ENCODE measurements at places on chromosomes 6 and 20.

- DNase-seq = no peak
Observed at GRCh38 chr20:51611625-51611890, 69.0 kb upstream of the NFATC2 start.

DNA sequence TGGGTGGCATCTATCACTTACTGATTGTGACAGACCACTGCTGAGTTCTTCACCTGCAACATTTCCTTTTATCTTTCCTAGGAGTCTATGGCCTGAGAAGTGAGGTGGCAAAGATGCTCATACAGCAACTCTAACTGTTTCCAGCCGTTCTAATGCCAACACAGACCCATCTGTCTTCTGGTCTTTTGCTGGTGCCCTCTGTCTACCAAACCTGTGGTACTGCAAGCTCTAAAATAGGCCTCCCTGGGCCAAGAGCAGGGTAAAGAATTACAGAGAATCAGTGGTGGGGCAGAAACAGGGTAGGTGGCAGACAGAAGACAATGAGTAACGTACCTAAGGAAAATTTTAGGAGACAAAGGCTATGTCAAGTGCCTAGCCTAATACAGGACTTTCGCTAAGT is 611.0 kb upstream of the FLRT3 start:
- no peak for DNase-seq

- DNase-seq = no peak
Observed at GRCh38 chr20:21681234-21681921, 24.1 kb upstream of the PAX1 start.

DNA sequence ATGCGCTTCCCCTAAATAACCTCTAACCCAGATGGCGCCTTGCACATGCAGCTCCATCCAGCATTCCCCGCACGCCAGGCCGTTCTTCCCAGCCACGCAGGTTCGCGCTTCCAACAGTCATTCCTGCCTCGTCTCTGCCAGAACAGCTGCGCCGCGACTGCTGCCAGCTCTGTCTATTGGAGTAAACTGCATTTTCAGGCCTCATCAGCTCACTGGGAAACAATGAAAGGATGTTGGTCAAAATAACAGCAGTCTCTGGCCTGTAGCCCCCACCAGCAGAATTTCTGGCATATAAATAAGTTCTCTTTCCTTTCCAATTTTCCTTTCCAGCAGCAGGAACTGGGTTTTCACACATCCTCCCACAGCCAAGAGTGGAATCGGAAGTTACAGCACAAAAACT is 14.6 kb downstream of the NRSN1 start:
- DNase-seq = no peak

DNA sequence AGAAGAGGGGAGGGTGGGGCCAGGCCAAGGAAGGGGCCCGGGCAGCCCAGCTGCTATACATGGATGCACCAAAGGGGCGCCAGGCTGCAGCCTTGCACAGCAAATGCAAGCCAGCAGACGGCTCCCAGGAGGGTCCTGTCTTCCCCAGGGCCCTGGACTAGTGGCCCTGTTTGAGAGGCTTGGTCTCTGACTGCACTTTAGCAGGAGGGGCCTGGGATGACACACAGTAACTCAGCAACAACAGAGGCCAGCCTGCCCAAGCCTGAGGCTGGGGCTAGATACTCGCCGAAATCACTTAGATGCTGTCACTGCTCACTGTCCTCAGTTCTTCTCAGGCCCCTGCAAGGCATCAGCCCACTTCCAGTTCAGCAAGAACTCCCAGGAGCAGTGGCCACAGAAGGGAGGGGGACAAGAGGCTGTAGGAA is 73.5 kb downstream of the TRAM2 start:
- DNase-seq = peak; percentile 24

DNA sequence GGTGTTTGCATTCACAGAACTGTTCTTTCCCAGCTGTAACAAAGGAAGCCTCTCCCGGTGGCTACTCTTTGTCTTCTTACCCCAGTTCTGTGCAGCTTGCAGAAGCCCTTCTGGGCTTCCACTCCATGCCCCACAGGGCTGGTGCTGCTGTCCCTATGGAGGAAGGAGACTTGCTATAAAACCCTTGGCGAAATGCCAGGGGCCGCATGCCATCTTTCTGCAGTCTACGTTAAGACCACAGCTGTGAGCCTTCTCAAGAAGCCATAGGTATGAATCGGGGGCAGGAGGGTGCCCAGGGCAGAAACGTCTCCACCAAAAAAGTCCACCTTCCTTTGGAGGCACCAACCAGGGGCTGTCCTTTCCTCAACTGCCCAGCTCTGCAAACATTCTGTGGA is 60.7 kb downstream of the PRND start:
- DNase-seq = no peak

GRCh38 chr6:145865175-145865574 is 50.6 kb upstream of the FBXO30 start:
- no peak for DNase-seq

DNA sequence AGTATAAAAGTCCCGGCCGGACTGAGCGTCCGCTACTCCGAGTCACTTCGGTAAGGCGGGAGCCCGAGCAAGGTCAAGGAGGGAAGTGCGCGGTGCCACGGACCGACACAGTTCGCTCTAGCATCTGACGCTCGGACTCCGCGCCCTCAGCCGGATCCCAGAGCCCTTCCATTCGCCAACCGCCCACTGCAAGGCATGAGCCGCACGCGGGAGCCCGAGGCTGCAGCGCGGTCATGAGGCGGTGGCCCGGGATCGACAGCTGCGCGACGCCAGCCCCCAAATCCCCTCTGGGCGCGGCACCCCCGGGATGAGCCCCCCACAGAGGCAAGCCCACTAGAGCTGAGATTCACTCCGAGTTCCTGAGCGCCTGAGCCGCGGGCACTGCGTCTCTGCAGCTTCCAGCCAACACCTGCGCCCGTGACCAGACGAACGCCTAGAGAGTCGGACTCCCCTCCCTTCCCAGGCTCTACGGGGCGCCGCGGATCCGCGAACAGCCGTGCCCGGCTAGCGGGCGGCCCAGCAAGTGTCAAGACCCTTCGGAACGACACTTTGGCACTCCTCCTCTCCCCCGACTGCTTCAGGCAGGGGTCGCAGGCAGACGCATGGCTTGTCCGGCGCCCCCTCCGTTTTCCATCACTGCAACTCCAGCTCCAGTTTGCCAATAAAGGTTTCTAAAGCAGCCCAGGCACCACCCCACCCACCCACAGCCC is 725 bp upstream of the ISM1 start:
- DNase-seq = peak; percentile 48

- DNase-seq = no peak
Observed at GRCh38 chr6:36715469-36715868, 17.8 kb downstream of the RAB44 start.

- DNase-seq = peak; percentile 69
Observed at GRCh38 chr6:81451787-81452186, 300.7 kb downstream of the TENT5A start.

DNA sequence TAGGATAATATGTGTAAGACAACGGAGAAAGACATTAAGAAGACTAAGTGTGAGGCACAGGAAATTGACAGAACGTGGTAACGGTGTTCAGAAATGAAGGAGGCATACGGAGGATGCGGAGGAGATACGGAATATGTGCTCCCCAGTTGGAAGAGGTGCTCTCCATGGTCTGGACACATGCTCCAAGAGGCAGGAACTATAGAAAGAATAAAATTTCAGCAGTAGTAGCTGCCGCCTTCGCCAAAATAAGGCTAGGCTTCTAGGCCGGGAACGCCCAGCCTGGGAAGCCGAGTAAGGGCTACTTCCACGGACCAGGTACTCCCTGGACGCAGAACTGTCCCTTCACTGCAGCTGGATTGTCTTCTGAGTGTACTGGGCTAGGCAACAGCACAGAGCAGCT is 7.4 kb downstream of the MAFB start:
- DNase-seq = no peak

DNA sequence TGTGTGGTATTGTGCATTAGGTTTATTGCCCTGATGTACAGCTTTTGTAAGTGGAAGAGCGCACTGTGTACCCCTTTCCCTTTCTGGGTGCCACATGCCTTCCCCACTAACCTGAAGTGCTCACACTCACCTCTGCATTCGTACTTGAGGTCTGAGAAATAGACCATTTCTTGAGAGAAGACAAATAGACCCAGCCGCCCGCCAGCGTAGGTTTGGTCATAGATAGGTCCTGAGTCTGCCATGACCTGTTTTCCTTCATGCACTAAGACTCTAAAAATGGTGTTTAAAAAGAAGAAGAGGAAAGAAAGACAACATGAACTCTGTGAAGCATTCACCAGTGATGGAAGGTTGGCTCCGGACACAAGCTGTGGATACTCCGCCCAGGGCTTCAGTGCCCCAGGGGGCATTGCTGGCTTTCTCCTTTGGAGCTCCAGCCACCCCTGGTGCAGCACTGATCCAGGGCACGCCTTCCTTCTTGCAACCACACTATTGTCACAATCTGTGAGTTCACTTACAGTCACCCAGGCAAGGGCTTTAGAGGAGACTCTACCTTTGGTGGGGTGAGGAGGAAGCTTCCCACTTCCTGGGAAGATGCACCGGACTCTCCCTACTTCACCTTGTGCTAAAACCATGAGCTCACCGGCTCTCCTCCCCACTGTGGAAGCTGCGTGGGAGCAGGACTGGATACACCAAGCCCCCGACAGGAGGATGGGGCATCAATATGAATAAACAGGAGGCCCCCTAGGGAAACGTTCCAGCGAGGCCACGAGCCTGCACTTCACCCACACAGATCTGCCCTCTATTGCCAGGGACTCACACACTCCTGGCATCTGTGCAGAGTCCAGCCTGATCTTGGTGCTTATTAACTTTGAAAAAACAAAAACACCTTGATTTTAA is 33.3 kb downstream of the THBS2 start:
- DNase-seq = no peak

GRCh38 chr6:30646450-30647241 is at the start of gene C6orf136:
TSS of gene C6orf136 (plus strand) at chr6:30647133. CDS start at chr6:30647232, 99 bp downstream.
- DNase-seq = peak; percentile 96

GRCh38 chr20:19530006-19530405 is 228.1 kb upstream of the RIN2 start:
- DNase-seq = no peak

- no peak for DNase-seq
Observed at GRCh38 chr20:2093883-2094282, 7.7 kb upstream of the STK35 start.

GRCh38 chr20:36460648-36461599 is 80.4 kb upstream of the MYL9 start:
- DNase-seq = peak; percentile 100

- no peak for DNase-seq
Observed at GRCh38 chr20:61837200-61837599, 228.5 kb downstream of the TAF4 start.

- DNase-seq = no peak
Observed at GRCh38 chr20:56439771-56440291, 27.8 kb downstream of the CASS4 start.

GRCh38 chr6:14436592-14437132 is 319.1 kb downstream of the CD83 start:
- DNase-seq = no peak

DNA sequence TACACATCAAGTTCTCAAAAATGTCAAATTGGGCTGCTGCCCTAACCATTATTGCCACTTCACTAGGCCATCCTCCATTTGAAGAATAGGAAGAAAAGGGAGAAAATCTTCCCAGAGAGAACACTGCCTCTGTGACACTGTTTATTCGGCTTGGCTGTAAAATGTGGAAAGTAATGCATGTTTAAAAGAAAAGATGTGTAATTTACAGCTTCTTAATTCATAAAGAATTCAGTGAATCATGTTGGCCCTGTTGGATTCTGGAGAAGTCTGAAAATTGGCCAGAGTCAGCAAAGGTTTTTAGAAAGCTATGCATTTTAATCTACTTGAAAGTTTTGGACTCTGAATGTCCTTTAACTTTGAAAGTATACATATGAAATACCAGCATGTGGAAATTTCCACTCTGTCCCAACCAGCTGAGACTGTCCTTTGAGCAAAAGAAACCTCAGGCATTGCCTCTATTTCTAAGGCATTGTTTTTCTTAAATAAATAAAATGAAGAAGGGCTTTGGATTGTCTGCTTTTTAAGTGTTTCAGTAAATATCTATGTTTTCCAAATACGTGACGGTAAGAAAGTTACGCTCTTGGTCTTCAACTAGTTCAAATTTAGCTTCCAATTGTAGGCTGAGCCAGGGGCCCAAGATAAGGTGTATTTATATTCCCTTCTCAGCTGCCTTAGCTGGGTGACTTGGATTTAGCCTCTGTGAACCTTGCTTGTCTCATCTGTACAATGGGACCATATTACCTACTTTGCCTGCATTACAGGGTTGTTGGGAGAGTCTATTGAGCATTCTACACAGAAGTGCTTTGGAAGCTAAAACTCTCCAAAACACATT is 222.2 kb downstream of the UST start:
- DNase-seq = no peak

DNA sequence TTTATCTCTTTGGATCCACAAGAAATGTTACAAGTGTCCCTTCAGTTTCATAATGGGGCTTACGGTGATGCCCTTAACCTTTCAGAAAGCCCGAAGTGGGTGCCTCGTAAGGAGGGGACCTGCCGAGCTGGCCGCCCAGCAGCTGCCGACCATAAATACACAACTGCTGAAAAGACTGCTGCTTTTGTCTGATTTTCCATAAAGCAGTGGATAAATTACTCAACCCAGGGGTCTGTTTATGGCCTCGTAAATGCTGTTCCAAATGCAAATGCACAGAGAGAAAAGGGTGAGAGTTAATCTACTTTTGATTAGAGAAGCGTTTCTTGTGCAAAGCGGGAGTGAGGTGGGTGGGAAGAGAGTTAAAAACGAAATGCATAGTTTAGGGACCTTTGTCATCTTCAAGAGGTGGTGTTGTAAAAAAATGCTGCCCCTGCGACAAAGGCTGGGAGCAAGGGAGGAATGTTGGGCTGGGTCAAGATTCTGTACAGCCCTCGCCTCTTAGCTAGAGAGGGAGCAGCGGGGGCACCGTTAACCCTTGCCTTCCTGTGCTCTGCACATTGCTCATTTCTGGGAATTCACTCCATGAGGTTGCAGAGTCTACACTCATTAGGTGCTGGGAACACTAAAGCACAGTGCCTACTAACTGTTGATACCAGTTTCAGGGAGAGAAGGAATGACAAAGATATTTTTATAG is 112.0 kb upstream of the MTHFD1L start:
- peak; percentile 53 for DNase-seq

DNA sequence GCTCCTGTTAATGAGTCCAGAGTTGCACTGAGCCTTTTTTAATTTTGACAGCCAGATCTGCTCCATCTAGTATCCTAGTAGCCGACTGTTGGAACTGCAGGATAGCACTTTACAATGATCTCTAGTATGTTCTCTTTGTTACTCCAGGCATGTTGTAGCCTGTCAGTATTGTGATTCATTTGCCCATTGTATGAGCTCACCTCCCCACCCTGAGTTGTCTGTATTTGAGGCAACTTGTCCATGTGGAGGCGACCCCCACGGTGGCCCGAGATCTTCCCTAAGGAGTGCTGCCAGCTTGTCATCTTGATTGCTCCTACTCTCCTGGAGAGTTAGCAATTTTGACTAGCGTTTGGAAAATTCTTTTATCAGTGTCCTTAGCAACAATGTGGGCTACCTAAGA is 67.2 kb downstream of the DHX35 start:
- DNase-seq = peak; percentile 80

DNA sequence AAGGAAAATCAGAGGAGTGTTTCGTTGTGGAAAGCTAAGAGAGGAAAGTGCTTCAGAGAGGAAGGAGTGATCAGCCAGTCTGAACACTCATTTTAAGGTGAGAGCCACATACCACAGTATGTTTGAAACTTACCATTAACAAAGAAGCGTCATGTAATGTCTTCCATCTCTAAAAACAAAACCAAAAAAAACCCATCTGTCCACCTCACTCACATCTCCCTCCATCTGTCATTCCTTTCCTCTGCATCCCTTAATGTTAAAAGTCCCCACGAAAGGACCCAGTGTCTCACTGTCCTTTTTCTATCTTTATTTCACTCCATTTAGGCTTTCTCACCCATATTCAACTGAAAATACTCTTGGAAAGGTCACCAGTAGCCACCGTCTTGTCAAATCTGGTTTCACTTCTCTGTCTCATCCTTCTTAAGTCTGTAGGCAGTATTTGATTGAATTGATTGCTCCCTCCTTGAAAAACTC is 59.4 kb upstream of the GNRH2 start:
- DNase-seq = no peak

Data from NCI-H345 (cell line).